Neural crest cell (in vitro differentiated cells): ENCODE measurements at places on chromosomes 4 and X. TPM values are rescaled to one million over a fixed set of nuclear protein-coding genes. Genes with fewer than 3 reads are reported as not detected.
A peak's percentile ranks its signal among the peaks of the same experiment; 100 is the strongest.

DNA sequence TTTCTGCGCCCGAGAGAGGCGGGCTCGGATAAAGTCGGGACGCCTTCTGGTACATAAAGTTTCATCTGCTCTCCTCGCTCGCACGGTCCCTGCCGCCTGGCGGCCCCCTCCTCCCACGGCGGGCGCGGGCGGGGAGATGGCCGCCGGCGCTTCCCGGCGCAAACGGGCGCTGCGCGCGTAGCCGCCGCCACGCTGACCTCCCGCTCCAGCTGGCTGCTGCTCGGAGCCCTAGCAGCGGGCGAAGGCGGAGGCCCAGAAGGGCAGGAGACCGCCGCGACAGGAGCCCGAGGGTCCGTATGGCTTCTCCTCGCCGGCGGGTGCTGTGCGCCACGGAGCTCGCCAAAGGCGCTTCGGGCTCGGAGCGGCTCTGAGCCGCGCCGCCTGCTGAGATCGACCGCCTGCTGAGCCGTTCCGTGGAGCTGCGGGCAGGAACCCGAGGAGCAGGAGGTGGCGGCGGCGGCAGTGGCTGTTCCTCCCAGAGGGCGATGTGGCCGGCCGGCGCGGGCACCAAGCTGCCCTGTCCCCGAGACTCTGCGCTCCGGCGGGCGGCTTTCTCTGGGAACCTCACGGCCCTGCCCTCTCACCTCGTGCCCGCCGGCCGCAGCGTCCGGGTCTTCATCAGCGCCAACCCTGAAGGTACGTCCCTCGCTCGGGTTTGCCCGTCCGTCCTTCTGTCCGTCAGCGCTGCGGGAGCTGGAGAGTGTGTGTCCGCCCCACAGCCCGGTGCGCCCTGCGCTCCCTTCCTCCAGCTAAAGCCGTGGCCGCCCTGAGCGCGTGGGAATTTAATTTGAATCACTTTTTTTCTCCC is at the start of gene NWD2:
Gene NWD2, plus strand, starts transcription at position 161 of the 808 bp plus-strand sequence. Its CDS starts 325 bp downstream, at position 486.
- peak; percentile 42 for DNase-seq

GRCh38 chr4:171239196-171239595 is 574.0 kb upstream of the GALNTL6 start:
- DNase-seq, result no peak

GRCh38 chr4:161696944-161697343 is 466.9 kb downstream of the FSTL5 start:
- DNase-seq, result no peak

GRCh38 chr4:41748571-41749475 is at the start of gene PHOX2B:
TSS of gene PHOX2B (minus strand) at chr4:41748725. CDS start at chr4:41748610, 115 bp downstream.
- peak; percentile 20 for DNase-seq

Gene MTMR8
- total RNA-seq, result 4.0 and 5.3 TPM in 2 replicates

Gene CDX4
- not detected in 2 replicates for total RNA-seq

DNA sequence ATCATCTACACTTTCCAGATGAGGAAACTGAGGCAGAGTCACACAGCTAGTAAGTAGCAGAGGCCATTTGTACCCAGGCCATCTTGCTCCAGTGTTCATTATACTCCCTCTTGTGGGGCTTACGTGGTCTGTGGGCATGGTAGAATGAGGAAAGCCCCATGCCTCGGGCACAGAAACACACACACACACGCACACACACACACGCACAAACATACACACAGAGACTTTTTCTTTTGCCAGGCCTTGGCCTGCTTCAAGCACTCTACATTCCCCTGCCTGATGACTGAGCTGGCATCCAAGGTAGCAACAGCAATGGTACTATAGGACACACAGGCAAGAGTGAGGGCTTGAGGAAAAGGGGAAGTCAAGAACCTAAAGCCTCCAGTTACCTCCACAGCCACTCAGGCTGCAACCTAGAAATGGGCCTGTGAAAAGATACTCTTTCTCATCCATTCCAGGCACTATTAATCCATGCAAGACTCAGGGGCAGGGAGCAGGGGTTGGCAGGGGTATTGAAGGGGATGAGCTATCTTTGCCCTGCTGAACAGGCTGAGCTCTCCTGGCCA is 43.6 kb downstream of the STARD8 start:
- no peak for DNase-seq

GRCh38 chr4:6686104-6686787 is 7.4 kb upstream of the S100P start:
- no peak for DNase-seq

Gene PCDH18
- total RNA-seq, result 65.7 and 67.4 TPM in 2 replicates

Gene NLGN4X
- total RNA-seq, result 57.4 and 57.8 TPM in 2 replicates

DNA sequence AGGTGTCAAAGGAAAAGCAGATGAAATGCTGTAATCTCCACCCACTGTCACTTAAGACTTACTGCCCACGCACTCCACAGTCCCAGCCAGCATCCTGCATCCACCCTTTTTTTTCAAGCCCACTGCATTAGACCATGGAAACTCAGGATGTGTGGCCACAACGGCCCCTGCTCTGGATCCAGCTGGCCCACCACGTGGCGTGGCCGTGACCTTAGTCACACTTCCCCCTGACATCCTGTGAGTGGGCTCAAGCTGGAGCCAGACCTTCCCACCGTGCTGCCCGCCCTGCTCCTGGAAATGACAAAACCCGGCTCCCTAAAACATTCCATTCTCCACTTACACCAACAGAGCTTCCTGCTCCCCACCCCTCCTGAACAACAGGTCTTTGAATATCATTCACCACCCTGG is 588.3 kb upstream of the DIPK2B start:
- DNase-seq, result no peak

GRCh38 chr4:124433500-124433899 is 279.0 kb downstream of the ANKRD50 start:
- DNase-seq, result no peak

GRCh38 chr4:176561368-176561767 is 231.4 kb downstream of the VEGFC start:
- DNase-seq, result no peak

Gene KLKB1
- 0.36 and 0.49 TPM in 2 replicates for total RNA-seq

DNA sequence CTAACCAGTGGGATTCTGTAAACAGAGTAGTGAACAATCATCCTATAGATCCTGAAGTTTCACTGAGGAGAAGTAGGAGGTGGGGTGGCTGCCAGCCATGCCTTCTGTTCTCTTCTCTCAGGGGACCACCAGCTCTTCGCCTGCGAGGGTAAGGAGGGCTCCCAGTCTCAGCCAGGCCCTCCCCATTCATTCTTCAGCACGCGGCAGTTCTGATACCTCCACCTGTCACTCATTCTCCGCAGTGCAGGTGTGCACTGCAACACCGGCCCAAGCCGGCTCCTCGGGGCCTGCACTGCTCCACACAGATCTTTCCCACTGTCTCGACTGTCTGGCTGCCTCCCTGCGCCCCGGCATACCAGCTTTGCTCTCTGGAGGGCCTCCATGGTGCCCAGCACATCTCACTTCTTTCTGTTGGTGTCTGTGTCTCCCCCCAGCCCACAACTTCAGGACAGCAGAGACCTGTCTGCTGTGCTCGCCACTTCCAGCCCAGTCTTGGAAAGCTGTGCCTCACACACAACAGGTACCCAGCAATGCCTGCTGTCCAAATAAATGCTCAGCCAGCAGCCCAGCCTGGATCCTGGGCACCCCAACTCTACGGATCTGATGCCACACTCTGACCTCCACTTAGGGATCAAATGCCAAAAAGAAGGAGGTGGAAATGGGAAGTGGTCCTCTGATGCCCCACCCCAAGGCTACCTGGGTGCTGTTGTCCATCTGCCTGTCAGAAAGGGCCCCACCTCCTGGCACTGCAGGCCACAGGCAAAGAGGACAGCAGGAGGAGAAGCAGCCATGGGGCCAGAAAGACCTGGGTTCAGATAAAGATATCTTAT is 29.0 kb downstream of the ACOX3 start:
- DNase-seq, result no peak

- no peak for DNase-seq
These were observed 92.2 kb downstream of the TBL1X start for GRCh38 chrX:9557091-9557490.

Gene PNMA5
- total RNA-seq, result not detected in 2 replicates

GRCh38 chrX:9598344-9598743 is 133.5 kb downstream of the TBL1X start:
- DNase-seq, result no peak

Gene PAGE2
- total RNA-seq, result not detected in 2 replicates

- DNase-seq, result no peak
These were observed 2.7 kb downstream of the FAM120C start for GRCh38 chrX:54180403-54180802.

- DNase-seq, result no peak
These were observed 22.5 kb downstream of the PPA2 start for GRCh38 chr4:105451346-105451745.

Gene UGT2A3
- not detected in 2 replicates for total RNA-seq

Gene TMEM144
- 1.6 and 1.8 TPM in 2 replicates for total RNA-seq

Gene TEX13B
- not detected in 2 replicates for total RNA-seq
